ENCODE measurements at places on chromosomes 13 and 19. TPM values are rescaled to one million over a fixed set of nuclear protein-coding genes. Genes with fewer than 3 reads are reported as not detected.

DNA sequence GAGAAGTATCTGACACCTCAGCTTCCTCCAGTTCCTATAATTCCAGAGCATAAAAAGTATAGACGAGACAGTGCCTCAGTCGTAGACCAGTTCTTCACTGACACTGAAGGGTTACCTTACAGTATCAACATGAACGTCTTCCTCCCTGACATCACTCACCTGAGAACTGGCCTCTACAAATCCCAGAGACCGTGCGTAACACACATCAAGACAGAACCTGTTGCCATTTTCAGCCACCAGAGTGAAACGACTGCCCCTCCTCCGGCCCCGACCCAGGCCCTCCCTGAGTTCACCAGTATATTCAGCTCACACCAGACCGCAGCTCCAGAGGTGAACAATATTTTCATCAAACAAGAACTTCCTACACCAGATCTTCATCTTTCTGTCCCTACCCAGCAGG lies 3.1 kb downstream of the KLF5 start:
- H3K4me3 ChIP-seq, result peak overlapping the region; percentile 95
- H3K4me1 ChIP-seq, result peaks cover 23% of the 10 kb centered on the region
- peaks cover 55% of the 10 kb centered on the region for H3K36me3 ChIP-seq
- H3K27ac ChIP-seq, result peak overlapping the region; percentile 98
- H3K27me3 ChIP-seq, result peaks cover 46% of the 10 kb centered on the region
- no peak for DNase-seq

DNA sequence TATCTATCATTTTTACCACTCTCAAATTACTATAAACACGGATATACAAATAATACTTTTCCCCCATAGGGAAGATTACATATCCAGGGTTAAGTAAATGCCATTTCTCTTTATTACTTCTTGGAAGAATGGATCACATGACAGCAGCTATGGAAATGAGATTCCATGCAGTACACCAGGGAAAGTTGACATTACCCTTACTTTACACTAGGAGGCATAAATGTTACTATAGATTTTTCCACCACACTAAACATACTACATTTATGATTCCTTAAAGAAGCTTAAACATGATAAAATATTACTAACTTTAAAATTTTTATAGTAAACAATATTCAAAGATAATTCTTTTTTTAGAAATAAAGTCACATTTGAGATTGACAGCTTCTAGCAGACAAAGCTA lies 611.4 kb downstream of the PCDH9 start:
- H3K36me3 ChIP-seq, result peaks cover 3% of the 10 kb centered on the region
- no peak overlapping the region for H3K27ac ChIP-seq
- no peak overlapping the region for H3K4me3 ChIP-seq
- H3K4me1 ChIP-seq, result no peaks in the 10 kb centered on the region
- no peak for DNase-seq

Gene KLHL1
- 0.14 TPM for total RNA-seq

- peaks cover 63% of the 10 kb centered on the region for H3K36me3 ChIP-seq
- no peaks in the 10 kb centered on the region for H3K27me3 ChIP-seq
- no peak overlapping the region for H3K4me3 ChIP-seq
- no peak for DNase-seq
- H3K4me1 ChIP-seq, result peaks cover 4% of the 10 kb centered on the region
- H3K27ac ChIP-seq, result peak overlapping the region; percentile 1
Observed at GRCh38 chr19:8468761-8469373, 24.1 kb downstream of the HNRNPM start.

Gene PRR36
- 10.9 TPM for total RNA-seq

- H3K27ac ChIP-seq, result no peak overlapping the region
- H3K4me3 ChIP-seq, result no peak overlapping the region
- H3K27me3 ChIP-seq, result no peaks in the 10 kb centered on the region
- no peak for DNase-seq
- H3K36me3 ChIP-seq, result no peaks in the 10 kb centered on the region
Observed at GRCh38 chr19:3100747-3101730, 6.9 kb downstream of the GNA11 start.

Gene N4BP2L1
- total RNA-seq, result 7.4 TPM

Gene ZNF667
- total RNA-seq, result not detected

- no peak overlapping the region for H3K27ac ChIP-seq
- H3K27me3 ChIP-seq, result no peaks in the 10 kb centered on the region
- no peak for DNase-seq
- H3K4me3 ChIP-seq, result peak overlapping the region; percentile 65
- H3K4me1 ChIP-seq, result peaks cover 6% of the 10 kb centered on the region
Observed at GRCh38 chr19:34480491-34480890, 1.1 kb upstream of the WTIP start.

GRCh38 chr13:40109351-40109844 lies 453.9 kb downstream of the COG6 start:
- H3K27me3 ChIP-seq, result no peaks in the 10 kb centered on the region
- no peak overlapping the region for H3K4me3 ChIP-seq
- H3K27ac ChIP-seq, result no peak overlapping the region
- no peak for DNase-seq

Gene CDX2
- total RNA-seq, result 31.8 TPM

Gene LGALS14
- total RNA-seq, result 0.48 TPM

Gene CYP2F1
- total RNA-seq, result not detected

DNA sequence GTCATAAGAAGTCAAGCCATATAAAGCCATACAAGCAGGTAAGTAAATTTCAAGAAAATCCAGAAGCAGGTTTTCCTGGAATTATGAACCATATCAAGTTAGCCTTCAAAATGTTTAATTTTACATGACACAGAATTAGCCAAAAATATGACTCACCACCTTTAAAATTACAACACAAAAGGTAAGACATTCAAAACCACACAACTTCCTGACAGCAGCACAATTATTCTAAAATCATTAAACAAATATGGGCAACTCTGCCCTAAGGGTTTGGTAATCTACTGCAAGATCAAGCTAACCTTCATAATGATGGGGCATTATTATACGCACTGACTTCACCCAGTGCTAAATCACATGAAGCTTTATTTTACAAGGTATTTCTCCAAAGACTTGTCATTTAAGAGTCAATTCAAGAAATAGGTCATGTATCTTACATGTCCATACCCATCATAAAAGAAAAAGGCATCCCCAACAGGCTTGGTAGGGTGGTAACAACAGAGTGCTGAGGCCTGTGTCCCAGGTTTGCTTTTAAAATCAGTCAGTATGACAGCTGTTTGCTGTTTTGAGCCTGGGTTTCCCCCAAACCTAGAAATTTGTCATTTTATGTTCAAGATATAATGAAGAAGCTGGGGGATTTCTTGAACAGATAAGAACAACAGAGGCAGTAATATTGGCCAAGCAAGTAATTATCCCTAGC lies 15.2 kb downstream of the RCBTB1 start:
- no peak overlapping the region for H3K27ac ChIP-seq
- peaks cover 19% of the 10 kb centered on the region for H3K36me3 ChIP-seq
- no peak for DNase-seq
- H3K27me3 ChIP-seq, result no peaks in the 10 kb centered on the region

GRCh38 chr19:45103156-45103507 lies 10.2 kb downstream of the PPP1R37 start:
- H3K4me1 ChIP-seq, result peaks cover 54% of the 10 kb centered on the region
- H3K27ac ChIP-seq, result peak overlapping the region; percentile 88
- no peak for DNase-seq
- H3K36me3 ChIP-seq, result no peaks in the 10 kb centered on the region
- H3K27me3 ChIP-seq, result no peaks in the 10 kb centered on the region

Gene WDR83
- total RNA-seq, result 9.8 TPM

- H3K36me3 ChIP-seq, result no peaks in the 10 kb centered on the region
- peaks cover 15% of the 10 kb centered on the region for H3K27me3 ChIP-seq
- DNase-seq, result no peak
- no peak within 1 kb of the TSS for H3K27ac ChIP-seq
- H3K4me1 ChIP-seq, result peaks cover 10% of the 10 kb centered on the region
Observed at GRCh38 chr19:11538232-11539036, at the start of gene CNN1. Gene CNN1 (plus strand): TSS chr19:11538851. CDS start chr19:11538928, 77 bp downstream.

Gene CYP2S1
- total RNA-seq, result 33.1 TPM

Gene NLRP7
- total RNA-seq, result 0.98 TPM
